DMS79 treated with DMSO at 0.1 percent for 48 hours (cell line): ENCODE measurements at places on chromosomes 1 and 21.

DNA sequence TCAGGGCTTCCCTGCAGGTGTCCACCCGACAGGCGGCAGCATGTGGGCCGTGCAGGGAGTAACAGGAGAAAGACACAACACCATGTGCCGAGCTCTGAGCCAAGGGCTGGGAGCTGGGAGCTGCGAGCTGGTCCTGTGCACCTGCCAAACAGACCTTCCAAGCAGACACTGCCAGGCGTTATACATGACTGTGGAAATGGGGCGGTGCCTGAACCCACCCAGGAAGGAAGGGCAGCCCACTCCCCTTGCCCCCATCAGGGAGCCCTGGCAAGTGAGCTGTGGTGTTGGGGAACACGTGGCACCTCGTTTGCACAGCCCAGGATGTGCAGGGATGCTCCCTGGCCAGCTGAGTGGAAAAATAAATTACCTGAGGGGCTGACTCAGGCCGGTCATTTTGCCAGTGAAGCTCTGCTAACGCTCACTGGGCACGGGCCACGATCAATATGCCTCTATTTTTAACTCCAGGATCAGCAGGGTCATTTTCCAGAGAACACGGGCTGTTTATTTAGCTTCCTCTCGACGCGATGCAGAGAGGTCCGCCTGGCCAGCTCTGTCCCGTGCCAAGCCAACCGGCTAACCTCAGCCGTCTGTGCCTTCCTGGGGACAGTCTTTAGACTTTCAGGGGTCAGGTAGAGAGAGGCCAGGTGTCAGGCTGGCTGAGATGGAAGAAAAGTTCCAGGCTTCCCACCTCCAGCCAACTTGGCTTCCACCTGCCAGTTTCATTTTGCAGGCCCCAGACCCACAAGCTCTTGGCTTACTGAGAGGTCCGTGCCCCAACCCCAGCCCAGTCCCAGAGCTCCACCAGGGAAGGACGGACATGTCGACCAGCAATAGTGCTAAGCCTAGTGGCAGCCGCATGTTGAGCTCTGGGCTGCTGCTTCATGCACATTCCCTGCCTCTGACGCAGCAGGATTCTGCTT is 196.7 kb upstream of the VAMP3 start:
- no peak for DNase-seq

DNA sequence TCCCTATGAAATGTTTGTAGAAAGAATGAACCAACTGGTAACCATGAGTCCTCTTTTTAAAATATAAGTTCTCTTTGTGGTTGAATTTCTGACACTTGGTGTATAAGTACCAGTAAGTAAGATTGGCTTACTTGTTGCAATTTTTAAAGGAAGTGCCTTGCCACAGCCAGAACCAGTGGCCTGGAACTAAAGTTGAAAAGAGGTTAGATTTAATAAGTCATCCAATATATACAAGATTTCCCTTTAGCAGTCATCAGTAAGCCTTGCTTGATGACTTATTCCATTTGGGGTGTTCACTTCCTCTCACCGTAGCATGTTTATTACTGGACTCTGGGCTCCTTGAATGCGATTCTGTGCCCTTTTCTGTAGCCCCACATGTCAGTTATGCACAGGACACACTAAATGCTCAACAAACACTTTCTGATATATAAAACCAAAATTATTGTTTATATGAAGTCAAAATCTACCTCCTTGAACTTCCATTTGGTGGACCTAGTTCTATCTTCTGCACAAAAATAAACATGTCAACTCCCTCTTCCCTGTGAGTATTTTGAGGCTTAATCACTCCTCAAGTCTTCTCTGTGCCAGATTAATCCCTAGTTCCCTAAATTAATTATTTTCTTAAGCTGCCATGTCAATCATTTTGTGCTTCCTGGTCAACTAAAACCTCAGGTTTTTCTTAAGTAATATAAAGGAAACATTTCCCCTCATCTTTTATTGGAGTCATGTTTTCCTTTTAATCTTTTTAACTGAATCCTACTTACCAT is 218.1 kb downstream of the ST6GALNAC3 start:
- DNase-seq = no peak

GRCh38 chr1:64212031-64212430 is 8.6 kb downstream of the UBE2U start:
- no peak for DNase-seq

- no peak for DNase-seq
These were observed 1260.8 kb downstream of the BRINP3 start for GRCh38 chr1:189216886-189217285.

DNA sequence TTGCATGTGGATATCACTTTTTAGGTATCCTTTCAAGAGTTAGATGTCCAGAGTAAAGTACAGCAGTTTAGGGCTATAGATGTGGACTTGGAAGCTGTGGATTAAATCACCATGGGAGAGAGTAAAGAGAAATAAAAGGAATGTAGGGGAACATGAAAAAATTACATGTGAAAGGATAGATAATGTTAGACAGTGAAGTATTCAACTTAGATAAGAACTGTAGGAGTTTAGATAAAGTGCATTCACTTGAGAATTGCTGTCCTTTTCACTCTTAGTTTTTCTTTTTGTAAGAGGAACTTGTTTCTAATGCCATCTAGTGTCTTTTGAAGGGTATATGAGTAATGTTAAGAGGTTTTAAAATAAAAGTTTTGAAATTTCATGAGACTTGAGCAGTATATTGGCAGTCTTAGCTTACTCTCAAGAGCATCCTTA is 40.1 kb downstream of the MAST2 start:
- peak; percentile 18 for DNase-seq

GRCh38 chr1:191970116-191970515 is 188.1 kb upstream of the RGS18 start:
- DNase-seq = no peak

GRCh38 chr1:32934535-32934934 is 30.1 kb downstream of the RNF19B start:
- no peak for DNase-seq

DNA sequence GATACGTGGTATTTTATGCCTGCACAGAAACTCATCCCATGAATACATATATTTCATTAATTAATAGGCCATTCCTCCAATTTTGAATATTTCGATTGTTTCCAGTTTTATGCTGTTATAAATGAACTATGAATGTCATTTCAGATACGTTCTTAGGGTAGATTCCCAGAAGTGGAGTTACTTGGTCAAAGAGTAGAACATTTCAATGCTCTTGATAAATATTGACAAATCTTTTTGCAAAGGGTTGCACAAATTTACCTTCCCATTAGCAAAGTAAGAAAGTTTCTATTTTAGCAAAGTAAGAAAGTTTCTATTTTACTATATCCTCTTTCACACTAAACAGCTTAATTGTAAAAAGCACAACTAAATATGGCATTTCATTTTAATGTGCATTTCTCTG is 48.9 kb downstream of the KCNT2 start:
- DNase-seq = no peak

GRCh38 chr1:207029701-207030521 is 2.6 kb downstream of the C1orf116 start:
- peak; percentile 9 for DNase-seq

GRCh38 chr1:220526294-220526693 is 1.6 kb upstream of the MARK1 start:
- DNase-seq = no peak

DNA sequence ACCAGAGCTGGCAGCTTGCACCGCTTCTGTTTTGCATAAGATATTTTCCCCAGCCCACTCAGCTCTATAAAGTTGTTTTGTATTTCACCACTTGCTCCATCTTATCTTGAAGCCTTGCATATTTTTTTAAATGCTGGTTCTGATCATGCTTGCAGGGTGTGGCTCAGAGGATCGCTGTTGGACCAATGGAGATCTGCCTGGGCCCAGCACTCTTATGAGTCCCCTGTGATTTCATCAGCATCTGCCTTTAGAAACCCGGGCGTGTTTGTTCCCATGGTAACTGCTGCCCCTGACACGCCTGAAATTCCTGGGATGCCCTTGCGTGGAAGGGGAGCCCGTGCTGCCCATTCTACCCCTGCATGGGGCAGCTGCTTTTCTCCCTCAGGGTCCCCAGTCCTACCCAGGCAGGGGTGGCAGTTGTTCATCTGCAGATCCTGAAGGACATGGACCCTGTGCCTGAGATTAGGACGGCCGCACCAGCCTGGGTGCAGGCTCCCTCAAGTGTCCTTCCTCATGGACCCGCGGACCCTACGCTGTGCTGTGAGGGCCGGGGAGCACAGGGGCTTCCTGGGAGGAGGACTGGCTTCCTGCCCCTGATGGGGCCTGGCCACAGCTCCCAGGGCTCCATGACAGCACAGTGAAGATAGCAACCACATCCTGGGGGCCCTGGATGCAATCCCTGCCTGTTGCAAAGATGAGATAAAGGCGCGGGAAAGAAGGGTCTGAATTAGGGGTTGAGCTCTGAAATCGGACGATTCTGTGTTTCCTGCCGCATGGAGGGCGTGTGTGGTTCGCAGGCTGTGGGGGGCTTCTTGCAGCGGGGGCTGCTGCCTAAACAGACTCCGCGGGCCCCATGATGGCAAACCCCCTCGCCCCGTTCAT is 226.5 kb downstream of the SDCCAG8 start:
- no peak for DNase-seq

DNA sequence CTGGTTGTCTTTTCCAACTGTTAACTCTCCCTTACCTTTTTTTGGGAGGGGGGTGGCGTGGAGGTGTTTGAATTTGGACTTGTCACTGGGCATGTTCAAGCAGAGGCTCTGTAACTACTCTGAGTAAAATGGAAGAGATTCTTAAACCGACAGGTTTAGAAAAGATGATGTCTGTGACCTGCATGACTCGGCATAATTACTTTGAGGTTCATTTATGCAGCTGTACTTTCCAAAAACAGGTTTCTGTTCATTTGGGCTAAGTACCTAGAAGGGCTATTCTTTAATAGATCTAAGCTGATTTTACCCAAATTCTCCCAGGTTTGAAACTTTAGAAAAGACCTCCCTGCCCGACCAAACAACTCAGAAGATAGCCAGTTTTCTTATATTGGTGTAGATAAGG is 80.3 kb downstream of the SLC35A3 start:
- no peak for DNase-seq

GRCh38 chr1:204295671-204296070 is 64.1 kb downstream of the PLEKHA6 start:
- no peak for DNase-seq

DNA sequence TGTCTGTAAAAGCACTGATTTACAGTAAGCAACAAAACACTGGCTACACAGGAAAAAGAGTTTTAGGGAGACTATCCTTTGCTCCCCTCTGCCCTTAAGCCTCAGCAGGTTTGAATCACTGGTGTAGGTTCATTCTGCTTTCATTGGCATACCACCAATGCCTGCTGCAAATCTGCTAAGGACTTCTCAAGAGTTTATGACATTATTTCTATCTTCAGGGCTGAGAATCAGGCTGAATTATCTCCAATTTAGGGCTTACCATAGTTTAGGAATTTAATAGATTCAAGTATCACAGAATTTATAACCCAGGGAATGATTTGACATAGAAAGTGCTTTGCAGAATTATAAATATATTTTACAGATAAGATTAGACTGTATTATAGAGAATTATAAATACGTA is 6.7 kb upstream of the ZBTB18 start:
- no peak for DNase-seq

DNA sequence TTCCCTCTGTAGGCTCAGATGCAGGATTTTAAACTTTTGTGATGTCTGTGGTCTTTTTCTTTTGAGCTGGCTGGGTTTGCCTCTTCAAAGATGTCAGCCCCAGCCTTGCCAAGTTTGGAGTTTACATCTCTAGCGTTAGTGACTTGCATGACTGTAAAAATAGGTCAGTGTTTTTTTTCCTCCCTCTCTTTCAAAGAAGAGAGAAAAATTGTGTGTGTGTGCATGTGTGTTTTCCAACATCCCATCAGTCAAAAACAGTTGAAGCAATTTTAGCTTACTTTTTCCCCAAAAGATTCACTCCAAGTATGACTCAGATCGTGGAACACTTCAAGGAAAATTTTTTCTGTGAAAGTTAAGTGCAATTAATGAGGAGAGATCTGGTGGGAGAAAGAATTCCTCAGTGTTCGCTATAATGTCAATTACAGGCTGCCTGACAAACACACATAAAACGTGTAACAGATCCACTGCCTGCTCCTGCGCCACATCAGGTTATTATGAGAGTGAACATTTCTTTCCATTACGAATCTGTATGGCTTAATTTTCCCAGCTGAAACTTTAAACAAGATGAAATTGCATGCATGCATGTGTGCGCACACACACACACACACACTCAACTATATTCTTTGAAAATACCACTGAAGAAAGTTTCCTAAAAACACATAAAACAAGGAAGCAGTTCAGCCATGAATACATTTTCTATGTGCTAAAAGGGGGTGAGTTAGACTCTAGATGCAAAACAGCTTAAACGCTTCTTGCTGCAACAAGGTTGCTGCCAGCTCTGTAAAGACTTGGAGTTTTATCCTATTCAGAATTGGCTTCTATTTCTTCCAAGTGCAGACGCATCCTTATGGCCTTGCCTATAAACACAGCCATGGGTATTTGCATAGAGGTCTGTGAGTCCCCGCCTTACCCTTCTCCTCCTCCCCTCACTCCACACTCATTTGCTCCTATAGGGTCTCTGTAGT is 55.5 kb downstream of the TLR5 start:
- no peak for DNase-seq

DNA sequence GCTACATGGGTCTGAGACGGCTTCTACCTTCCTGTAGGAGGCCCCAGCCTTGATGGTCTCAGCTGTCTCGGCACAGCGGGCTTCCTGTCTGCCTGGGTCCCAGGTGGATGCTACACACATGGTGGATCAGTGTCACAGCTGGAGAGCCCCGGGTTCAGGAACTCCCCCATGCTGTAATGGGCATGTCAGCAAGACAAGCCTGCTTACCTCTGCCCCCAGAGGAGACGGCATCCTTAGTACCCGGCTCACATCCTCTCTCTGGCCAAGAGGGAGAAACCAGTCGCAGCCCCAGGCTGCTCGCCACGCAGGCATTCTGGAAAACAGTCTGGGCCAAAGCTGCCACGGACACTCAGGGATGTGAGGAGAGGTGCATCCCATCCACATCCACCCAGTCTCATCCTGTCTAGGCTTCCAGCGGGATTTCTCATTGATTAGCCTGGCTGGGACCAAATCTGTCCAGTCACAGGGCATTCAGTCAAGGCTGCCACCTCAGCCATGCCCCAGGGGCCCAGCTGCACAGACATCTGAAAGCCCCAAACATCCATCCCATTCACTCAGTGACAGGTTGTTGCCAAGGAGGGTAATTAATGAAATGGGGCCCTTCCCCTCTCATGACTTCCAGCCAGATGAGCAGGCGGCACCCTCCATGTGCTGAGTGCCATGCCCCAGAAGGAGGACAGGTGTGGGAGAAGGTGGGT is 10.5 kb downstream of the SNAP47 start:
- DNase-seq = no peak

DNA sequence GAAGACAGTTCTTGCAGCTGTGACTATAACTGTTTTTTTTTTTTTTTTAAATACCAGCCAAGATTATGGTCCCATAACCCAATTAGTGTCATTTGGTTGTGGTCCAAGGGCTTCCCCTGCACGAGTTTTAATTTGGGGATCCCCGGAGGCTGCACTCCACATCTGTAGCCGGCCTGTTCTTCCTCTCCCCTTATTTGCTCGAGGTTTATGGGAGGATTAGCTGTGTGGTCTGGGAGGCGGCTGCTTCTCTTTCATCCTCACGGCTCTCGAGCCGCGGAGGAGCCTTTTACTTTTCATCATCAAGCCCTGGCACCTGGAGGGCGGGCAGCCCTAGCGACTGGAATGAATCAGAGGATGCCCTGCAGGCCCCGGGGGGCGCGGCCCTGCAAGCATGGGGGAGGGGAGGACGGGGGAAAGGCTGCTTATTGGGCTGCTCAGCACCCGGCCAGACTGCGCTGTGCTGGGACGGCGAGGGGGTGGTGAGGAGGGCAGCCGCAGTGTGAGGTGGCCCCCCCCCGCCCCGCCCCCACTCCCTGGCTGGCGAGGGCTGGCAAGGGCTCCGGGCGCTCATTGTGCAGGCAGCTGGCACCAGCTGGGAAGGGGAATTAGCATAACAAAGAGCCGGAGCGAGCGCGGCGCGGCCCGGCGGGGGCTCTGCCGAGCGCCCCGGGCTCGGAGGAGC is 18.5 kb downstream of the SERTAD4 start:
- peak; percentile 89 for DNase-seq
